Fibroblast of skin of scalp (primary cell): ENCODE measurements at places on chromosomes 1 and 21.
A peak's percentile ranks its signal among the peaks of the same experiment; 100 is the strongest.

- DNase-seq: peak; percentile 79
These were observed 14.0 kb downstream of the NAV1 start for GRCh38 chr1:201552941-201553351.

DNA sequence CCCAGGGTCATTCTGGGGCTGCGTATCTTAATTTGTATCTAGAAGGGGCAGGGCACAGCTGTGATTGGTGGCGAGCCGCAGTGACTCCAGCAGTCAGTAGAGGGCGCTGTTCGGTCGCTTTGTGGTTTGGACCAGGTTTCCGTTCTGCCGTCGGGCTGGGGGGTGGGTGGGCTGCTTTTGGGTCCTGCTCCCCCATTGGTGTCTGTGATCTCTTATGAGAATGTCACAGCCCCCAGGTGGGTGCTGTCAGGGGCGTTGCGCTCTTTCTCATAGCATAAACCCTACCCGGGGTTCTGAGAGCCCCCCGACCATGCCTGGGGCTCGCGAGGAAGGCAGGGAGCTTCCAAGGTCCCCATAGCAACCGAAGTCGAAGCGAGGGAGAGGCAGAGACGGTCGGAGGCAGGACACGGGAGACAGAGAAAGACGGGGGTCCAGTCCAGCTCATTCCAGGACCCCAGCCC, 5.4 kb downstream of the TFF3 start:
- DNase-seq: peak; percentile 21

- DNase-seq: peak; percentile 60
These were observed 16.4 kb downstream of the HMGB4 start for GRCh38 chr1:33880305-33880704.

- no peak for DNase-seq
These were observed 19.0 kb downstream of the THEMIS2 start for GRCh38 chr1:27891196-27891889.

GRCh38 chr1:31985430-31985829, 28.2 kb upstream of the KHDRBS1 start:
- peak; percentile 18 for DNase-seq

DNA sequence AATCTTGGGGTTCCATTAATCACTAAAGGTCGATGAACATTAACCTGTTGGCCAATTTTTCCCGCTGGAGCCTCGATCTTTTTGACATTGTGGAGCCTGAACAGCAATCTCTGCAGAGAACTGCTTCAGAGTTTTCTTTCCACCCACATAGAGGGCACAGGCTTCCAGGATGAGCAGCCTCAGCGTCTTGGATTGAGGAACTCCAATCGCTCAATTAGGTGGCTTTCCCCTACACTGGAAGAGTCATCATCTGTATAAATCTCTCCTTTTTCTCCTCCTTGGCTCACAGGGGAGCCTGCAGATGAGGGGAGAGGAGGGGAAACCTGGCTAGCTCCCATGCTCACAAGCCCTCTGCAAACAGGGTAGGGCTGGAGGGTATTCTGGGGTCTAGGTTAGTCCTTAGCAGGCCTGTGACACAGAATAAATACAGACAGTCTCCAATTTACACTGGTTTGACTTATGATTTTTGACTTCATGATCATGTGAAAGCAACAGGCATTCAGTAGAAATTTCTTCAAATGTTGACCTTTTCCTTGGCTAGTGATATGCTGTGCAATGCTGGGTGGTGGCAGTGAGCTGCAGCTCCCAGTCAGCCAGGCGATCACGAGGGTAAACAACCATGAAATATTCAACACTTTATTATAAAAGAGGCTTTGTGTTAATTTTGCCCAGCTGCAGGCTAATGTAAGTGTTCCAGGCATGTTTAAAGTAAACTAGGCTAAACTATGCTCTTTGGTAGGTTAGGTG, 80.8 kb downstream of the PGBD5 start:
- no peak for DNase-seq

DNA sequence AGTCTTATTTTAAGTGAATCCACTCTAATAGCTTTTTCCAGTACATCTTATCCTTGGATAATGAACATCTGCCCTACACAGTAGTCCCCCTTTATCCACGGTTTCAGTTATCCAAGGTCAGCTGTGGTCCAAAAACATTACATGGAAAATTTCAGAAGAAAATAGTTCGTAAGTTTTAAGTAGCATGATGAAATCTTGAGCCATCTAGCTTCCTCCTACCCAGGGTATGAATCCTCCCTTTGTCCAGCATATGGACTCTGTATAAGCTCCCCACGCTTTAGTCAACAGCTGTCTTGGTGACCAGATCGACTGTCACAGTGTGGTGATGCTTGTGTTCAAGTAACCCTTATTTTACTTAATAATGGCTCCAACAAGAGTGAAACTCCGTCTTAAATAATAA, 2.6 kb downstream of the GLRX2 start:
- DNase-seq: no peak

DNA sequence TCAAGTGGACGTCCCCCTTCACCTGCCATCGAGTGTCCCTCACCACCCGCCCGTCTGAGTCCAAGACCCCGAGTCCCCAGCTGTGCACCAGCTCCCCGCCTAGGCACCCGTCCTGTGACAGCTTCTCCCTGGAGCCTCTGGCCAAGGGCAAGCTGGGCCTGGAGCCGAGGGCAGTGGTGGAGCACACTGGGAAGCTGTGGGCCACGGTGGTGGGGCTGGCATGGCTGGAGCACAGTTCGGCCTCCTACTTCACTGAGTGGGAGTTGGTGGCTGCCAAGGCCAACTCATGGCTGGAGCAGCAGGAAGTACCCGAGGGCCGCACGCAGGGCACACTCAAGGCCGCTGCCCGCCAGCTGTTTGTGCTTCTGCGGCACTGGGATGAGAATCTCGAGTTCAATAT, 63.2 kb downstream of the VWA5B1 start:
- DNase-seq: no peak

DNA sequence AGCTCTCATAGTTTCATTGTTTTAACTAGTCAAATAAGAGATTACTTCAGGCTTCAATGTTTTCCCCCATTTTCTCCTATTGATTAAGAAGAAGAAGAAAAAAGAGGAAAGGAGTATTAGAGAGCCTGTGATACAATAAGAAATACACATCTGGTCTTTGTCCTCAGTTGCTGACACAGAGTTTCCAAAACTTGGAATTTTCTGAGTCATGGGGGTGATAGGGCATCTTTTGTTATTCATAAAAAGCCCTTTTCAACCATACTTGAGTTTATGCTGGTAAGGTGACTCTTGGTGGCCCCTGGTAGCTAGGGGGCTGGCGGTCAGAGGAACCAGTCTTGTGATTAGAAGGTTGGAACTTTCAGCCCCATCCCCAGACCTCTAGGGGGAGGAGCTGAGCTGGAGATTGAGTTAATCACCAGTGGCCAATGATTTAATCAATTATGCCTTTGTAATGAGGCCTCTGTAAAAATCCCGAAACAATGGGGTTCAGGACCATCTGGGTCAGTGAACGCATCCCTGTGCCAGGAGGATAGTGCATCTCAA, 28.9 kb upstream of the KLF18 start:
- DNase-seq: no peak

DNA sequence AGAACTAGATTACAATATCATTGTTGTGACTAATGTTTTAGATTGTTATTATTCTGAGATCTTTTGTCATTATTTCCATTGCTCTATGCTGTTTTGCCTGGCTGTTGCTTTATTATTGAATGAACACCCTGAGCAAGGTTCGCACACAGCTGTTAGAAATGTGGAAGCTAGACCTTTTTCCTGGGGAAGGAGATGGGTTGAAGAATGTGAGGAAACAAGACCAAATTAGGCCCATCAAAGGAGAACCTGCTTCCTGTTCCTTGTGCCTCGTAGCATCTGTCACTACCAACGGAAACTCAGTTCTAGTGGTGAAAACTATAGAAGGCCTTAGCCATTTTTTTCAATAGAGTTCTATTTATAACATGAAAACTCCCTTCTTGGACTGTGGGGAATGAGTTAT, 68.7 kb downstream of the RGL1 start:
- no peak for DNase-seq

DNA sequence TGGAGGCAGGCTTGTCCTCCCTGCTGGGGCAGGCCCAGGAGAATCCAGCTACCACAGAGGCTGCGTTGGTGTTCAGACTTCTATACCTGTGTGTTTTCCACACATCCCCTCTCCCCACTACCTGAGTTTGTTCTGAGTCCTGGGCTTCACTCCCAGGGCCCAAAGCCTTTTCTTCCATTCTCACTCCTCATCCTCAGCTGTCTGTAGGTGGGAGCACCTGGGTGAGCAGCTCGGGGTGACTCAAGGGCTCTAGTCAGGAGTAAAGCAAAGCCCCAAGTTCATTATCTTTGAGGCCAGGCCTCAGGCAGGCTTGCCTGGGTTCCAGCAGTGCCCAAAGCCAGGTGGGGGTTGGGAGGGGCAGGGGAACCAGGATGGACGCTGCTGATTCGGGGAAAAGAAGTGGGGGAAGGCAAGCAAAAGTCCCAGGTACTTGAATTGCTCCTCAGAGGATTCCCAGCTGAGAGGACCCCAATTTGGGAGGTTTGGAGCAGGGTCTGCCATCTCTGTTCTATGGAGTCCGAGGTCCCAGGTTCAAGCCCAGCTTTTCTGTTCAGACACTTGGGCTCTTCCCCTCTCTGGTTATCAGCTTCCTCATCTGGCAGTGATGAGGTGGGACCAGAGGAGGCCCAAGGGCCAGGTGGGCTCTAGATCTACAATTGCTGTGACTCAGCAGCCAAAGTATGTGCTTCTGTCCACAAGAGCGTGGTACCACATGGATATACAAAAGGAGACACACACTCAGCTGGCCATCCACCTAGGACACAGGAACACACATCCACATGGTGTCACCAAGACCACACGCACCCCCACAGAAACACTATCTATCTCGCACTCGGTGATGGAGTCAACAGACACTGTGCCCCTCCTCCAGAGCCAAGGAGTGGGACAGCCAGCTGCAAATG, 5.8 kb upstream of the PTPN7 start:
- no peak for DNase-seq

DNA sequence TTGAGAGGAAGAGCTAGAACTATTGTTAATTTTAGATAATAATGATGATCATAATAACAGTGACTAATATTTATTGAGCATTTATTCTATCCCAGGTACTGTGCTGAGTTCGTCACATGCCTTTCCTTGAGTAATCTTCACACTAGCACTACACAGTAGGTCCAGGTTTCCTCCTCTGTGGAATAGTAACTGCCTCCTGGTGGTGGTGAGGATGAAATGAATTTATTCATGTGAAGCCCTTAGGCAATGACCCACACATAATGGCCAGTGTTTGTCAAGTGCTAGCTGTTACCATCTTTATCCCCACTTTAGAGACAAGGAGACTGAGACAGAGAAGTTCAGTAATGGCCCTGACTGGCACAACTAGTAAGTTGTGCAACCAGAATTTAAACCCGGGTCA, 5.9 kb downstream of the NIPAL3 start:
- no peak for DNase-seq

GRCh38 chr1:228140724-228141225, 696 bp downstream of the GUK1 start:
- DNase-seq: no peak

GRCh38 chr1:26161415-26162219, 2.7 kb downstream of the FAM110D start:
- peak; percentile 45 for DNase-seq

GRCh38 chr1:4530166-4530785, 124.1 kb upstream of the AJAP1 start:
- DNase-seq: no peak

DNA sequence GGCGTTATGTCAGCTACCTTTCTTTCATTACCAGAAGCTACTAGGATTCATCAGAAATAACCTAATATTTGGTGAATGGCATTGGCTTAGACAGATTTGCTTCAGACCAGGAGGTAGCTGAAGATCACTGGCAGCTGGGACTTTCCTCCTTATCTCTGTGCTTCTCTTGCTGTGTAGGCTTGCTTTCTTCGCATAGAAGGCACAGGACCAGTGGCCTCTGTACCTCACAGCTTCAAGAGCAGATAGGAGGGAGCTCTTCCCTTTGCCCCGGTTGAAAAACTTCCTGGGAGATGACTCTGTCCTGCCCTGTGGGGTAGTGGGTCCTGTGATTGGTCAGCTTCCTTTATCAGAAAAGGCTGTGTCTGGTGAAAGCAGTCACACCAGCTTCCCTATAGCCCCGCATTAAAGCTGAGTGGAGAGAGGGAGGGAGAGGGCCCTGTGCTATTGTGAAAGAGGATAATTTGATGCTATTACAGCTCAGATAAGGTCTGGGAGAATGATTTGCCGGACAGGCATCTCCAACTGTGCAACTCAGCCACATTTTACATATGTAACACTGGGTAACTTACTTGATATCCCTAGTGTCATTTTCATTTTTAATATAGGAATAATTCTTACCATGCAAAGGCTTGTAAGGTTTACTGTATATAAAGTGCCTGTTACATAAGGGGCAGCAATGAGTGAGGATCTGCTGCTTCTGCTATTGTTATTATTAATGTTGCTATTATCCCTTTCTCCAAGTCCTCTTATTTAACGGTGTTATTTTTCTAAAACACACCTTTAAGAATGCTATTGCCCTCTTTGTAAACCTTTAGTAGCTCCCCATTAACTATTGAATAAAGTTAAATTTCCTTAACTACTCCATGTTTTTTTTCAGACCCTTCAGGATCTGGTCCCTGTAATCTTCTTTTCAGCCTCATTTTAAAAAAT, 31.6 kb downstream of the OSBPL9 start:
- peak; percentile 85 for DNase-seq

DNA sequence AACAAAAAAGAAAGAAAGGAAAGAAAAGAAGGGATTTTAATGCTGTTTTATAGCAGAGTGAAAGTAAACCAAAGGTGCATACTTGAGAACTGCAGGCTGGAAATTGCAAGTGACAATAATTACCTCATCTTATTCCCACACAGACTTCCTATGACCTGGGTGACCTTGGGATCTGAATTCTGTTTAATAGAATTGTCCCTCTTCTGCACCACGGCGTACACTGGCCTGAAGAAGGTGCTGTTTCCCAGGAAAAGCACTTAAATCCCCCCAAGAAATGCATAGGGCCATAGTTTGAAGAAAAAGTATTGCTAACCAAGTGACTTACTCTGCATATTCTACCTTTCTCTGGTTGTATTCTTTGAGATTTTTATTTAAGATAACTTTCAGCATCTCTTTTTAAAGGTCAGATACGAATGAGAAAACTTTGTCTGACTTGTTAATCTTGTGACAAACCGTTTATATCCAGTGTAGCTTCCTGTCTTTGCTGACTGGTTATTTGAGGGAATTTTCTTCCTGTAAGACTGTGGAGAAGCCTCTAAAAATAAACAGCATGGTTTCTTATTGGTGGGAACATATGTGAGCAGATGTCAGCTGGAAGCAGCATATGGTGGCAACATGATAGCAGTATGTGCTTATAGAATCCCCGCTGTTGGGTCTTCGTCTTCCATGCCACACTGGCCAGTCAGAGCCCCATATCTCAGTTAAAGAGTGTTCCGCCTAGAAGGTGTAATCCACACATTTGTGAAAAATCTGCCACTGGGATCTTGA, 16.3 kb downstream of the TGFB2 start:
- peak; percentile 71 for DNase-seq

- DNase-seq: no peak
These were observed 40.2 kb downstream of the CASQ2 start for GRCh38 chr1:115728341-115728740.

GRCh38 chr1:210099921-210100320, 132.7 kb upstream of the SERTAD4 start:
- no peak for DNase-seq

GRCh38 chr1:30677471-30677870, 45.9 kb downstream of the MATN1 start:
- DNase-seq: no peak
